Fibroblast of lung (primary cell): ENCODE measurements at places on chromosomes 3 and 15. TPM values are rescaled to one million over a fixed set of nuclear protein-coding genes. Genes with fewer than 3 reads are reported as not detected.

- DNase-seq: peak; percentile 79
Observed at GRCh38 chr15:83053151-83053550, 13.9 kb downstream of the BTBD1 start.

DNA sequence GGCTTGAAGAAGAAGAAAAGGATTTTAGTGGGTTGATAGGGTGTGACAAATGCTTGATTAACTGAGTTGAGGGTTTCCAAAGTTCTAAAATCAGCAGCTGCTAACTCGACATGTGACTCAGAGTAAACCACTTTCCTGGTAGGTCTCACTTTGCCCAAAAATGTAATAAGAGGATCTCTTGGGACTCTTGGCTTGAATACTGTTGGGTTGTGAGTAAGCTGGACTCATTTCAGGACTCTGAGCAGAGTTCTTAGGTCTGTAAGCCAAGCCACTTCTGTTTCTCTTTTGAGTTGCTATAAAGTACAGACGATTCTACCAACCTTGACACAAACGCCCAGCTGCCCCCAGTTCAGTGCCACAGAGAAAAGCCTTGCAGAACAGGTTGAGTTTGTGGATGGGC lies 241.1 kb downstream of the ZNF621 start:
- DNase-seq: no peak

GRCh38 chr3:16907243-16907642 lies 22.5 kb downstream of the PLCL2 start:
- DNase-seq: peak; percentile 52

Gene PROS1
- total RNA-seq: 33.0 and 48.8 TPM in 2 replicates

GRCh38 chr15:66766282-66767230 lies 64.5 kb downstream of the SMAD6 start:
- peak; percentile 78 for DNase-seq

DNA sequence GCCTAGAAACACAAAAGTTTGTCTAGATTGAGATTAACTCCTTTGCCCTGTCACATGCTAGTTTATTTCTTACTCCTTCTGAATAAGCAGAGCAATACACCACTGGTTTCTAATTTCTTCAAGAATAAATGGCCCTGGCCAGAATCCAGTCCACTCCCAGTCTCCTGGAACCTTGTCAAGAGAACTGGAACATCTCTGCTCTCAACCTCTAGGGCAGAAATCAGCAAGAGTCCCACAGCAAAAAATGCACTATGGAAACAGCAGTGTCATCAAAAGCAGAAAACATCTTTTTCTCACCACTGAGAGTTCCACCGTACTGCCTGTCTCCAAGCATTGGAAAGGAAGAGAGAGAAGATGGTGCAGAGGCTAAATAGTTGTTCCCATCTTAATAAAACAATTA lies 35.9 kb upstream of the PPP2R3A start:
- DNase-seq: peak; percentile 47

DNA sequence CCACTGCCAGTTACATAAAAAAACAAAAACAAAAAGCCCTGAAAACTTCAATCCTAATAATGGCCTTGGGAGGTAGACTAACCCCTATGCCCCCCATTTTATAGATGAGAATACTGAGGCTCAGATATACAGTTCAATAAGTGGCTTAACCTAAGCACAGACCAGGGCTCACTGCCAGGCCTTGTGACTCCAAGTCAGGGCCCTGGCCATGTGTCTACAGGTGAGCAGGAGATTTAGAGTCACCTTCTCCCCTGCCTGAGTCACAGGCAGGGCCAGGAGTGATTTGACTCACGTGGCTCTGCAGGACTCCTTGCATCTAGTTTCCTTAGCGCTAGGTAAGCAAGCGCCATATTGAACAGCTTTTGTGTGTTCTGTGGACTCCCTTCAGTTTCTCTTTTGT lies 98.6 kb upstream of the ETV5 start:
- DNase-seq: no peak

Gene FES
- 23.4 and 31.2 TPM in 2 replicates for total RNA-seq

- DNase-seq: no peak
Observed at GRCh38 chr3:108447096-108447847, 63.1 kb downstream of the MYH15 start.

- DNase-seq: peak; percentile 67
Observed at GRCh38 chr3:43190670-43191069, 84.8 kb upstream of the POMGNT2 start.

- no peak for DNase-seq
Observed at GRCh38 chr3:133138017-133138416, 99.8 kb downstream of the TMEM108 start.

Gene GUCA1C
- total RNA-seq: not detected in 2 replicates

DNA sequence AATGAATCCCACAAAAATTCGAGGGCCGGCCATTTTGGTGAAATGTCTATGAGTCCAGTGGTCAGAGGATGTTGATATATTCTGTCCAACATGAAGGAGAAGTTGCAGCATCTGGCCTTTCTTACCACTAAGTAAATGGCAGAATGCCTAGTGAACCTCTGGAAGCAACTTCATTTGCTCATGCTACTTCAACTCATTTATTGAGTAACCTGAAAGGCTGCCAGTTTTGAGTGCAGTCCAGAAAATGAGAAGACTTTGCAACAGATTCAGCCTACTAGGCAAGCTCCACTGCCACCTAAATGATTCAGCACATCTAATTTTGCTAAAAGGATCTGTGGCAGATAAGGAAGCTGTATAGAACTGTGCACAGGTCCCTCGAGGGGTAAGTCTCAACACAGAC lies 265.0 kb downstream of the OPA1 start:
- peak; percentile 99 for DNase-seq

- DNase-seq: peak; percentile 88
Observed at GRCh38 chr3:44355362-44356033, 16.9 kb downstream of the TCAIM start.

DNA sequence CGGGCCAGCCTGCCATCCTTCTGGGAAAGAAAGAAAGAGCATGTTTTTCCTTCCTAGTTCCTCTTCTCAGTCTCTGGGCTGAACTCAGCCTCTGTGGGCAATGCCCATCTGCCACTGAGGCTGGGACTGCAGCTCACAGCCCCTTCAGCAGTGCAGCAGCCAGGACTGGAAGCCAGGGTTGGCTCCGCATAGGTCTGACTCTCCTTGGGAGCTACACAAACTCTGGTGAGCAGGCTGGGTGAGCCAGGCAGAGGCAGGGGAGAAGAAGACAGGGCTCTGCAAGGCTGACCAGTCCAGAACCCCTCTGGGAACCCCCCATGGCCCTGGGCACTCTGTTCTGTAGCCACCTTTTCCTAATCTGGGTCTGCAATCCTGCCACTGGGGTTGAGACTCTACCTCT lies 3.6 kb downstream of the DISP2 start:
- no peak for DNase-seq

Gene FRMD4B
- total RNA-seq: 0.51 and 1.2 TPM in 2 replicates

Gene NR1I2
- total RNA-seq: under 0.01 TPM in 1 of 2 replicates, not detected in the other

- no peak for DNase-seq
Observed at GRCh38 chr3:8959668-8960067, 3.6 kb downstream of the RAD18 start.

DNA sequence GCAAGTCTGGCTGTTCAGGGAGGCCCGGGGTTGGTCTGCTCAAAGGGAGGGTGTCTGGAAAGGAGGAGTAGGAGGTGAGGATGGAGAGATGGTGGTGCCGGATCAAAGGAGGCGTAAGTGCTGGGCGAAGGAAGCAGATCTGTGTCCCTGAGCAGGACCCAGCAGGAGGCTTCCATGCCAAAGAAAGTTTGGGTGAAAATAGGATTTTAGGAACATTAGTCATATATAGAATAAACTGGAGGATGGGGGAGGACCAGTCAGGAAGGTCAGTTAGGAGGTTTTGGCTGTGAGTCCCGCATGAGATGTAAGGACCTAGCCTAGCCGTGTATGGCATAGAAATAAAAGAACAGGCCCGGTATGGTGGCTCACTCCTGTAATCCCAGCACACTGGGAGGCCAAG lies 28.6 kb upstream of the VPS8 start:
- DNase-seq: no peak

Gene IGDCC3
- not detected in 2 replicates for total RNA-seq

- DNase-seq: no peak
Observed at GRCh38 chr3:118447339-118447738, 587.3 kb downstream of the IGSF11 start.

GRCh38 chr3:170908235-170909116 lies at the start of gene EIF5A2:
Gene EIF5A2, minus strand, starts transcription at chr3:170908637. Its CDS starts 831 bp downstream, at chr3:170907806.
- peak; percentile 94 for DNase-seq

DNA sequence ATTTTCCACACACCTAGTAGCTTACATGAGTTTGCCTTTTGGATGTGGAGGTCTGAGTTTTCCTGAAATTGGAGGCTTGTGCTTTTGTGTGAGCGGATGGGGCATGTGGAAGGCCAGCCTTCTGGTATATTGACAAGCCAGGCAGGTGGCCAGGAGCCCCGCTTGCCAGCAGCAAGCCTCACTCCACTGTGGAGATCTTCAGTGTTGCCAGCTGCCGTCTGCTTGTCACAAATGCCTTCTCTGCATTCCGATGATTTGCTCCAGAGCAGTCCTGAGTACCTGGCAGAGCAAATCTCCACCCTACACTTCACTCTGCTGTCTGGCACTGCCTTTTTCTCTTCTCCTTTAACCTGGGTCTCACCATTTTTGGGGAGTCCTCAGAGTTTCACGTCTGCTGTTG lies 29.1 kb upstream of the CHST2 start:
- no peak for DNase-seq

- no peak for DNase-seq
Observed at GRCh38 chr15:42395838-42396237, 36.5 kb downstream of the CAPN3 start.

DNA sequence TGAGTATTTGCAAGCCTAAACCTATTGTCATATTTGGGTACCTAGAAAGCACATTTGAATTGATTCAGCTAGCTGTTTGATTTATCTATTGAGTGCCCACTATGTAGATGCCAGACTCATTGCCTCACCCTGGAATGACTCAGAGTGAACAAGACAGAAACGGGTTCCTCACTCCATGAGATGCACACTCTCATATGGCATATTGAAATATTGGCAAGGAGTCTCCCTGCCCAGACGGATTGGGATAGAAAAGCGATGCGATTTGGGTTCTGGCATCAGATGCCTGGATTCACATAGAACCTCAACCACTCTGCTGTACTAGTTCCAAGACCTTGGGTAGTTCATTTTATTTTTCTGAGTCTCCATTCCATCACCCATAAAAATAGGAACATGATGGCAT lies 22.5 kb downstream of the LRRN1 start:
- peak; percentile 45 for DNase-seq

Gene TMEM89
- not detected in 2 replicates for total RNA-seq

Gene CTXN2
- total RNA-seq: not detected in 2 replicates

GRCh38 chr3:71476950-71477349 lies 106.6 kb downstream of the FOXP1 start:
- DNase-seq: no peak

DNA sequence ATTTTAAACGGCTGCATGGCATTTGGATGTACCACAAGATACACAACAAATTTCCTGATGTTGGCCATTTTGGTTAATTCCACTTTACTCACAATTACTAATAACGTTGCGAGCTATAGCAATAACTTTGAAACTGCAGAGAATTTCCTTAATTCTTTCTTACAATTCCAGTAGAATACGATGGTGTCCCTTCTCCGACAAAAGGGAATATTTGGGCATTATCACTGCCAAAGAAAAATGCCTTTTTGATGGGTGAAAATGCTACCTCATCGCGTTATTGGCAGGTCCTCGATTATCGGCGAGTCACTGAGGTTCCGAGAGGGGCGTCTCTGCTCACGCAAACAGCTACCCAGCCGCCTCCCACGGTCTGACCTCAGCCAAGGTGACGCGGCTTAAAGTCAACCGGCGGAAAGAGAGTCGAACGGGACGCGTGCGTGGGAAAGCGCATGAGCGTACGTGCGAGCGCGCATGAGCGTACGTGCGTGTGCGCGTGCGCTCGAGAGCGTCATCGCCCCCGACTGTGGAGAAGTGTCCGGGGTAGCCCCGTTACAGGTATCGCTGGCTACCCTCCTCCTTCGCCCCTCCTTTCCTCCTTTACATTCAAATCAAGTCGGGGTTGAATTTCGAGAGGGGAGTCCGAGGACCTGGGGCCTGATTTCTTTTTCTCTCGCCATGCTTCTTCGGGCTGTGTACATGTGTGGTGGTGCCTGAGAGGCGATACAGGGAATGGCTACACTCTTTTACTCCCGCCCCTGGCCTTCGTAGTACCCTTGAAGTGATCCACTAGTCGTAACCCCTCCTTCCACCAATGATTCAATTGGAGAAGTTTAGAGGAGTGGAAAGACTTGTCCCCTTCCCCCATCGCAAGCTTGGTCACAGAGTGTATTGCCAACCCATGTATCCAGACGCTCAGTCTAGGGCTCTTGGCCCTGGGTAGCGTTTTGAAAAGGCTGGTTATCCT lies at the start of gene OXSM:
Gene OXSM (plus strand): TSS at position 495 of the 961 bp plus-strand sequence. CDS start 931 bp downstream, outside the sequence.
- DNase-seq: peak; percentile 94

Gene CDC25A
- total RNA-seq: 1.0 and 1.3 TPM in 2 replicates

DNA sequence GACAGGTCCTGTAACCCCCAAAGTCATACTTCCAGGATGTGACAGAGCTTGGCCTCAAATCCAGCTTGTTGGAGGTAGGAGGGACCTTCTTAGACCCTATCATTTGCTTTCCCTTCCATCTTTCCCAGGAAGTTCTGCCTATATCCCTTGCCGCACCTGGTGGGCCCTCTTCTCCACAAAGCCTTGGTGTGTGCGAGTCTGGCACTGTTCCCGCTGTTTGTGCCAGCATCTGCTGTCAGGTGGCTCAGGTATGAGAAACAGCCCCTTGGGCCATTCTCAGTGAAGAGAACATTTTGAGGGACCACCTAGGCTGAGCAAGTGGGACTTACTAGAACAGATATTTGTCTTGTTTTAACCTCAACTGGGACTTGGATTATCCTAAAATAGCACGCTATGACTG lies 1.3 kb downstream of the IL17RE start:
- no peak for DNase-seq

GRCh38 chr3:127174284-127174683 lies 18.6 kb upstream of the PRR23E start:
- no peak for DNase-seq
